Memory B cell (primary cell): ENCODE measurements at places on chromosomes 11 and 22.

DNA sequence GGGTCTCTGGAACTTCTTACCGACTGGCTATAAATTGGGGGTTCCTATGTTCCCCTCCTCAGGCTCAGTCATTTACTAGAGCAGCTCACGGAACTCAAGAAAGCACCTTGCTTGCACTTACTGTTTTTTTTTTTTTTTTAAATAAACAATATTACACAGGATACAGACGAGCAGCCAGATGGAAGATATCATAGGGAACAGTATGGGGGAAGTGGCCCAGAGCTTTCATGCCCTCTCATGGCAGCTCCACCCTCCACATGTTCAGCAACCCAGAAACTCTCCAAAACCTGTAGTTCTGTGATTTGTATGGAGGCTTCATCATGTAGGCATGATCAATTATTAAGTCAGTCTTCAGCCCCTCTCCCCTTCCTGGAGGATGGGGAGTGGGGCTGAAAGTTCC is 7.5 kb downstream of the UVRAG start:
- no peak for DNase-seq
- H3K36me3 ChIP-seq = peaks cover 21% of the 10 kb centered on the region
- peak overlapping the region; percentile 52 for H3K4me3 ChIP-seq
- peak overlapping the region; percentile 94 for H3K27ac ChIP-seq
- H3K4me1 ChIP-seq = peaks cover 48% of the 10 kb centered on the region

DNA sequence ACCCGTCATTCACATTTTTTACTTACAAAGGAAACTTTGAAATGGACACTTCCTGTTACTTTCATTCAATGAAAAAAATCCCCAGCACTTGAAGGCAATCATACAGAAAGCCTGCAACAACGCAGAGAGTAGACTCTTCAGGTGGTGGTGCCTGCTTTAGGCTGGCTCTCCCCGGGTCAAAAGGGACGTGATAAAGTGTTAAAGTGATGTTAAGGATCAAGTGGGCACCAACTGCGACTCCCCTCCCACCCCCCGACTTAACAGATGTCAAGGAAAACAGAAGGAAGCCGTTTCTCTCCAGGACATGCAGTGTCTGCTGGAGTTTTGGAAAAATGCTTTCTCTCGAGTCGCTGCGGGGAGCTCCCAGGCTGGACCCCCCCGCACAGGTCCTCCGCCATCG is 414 bp upstream of the PNPLA3 start:
- peaks cover 23% of the 10 kb centered on the region for H3K27me3 ChIP-seq
- no peak for DNase-seq
- no peak overlapping the region for H3K27ac ChIP-seq
- peaks cover 1% of the 10 kb centered on the region for H3K36me3 ChIP-seq

DNA sequence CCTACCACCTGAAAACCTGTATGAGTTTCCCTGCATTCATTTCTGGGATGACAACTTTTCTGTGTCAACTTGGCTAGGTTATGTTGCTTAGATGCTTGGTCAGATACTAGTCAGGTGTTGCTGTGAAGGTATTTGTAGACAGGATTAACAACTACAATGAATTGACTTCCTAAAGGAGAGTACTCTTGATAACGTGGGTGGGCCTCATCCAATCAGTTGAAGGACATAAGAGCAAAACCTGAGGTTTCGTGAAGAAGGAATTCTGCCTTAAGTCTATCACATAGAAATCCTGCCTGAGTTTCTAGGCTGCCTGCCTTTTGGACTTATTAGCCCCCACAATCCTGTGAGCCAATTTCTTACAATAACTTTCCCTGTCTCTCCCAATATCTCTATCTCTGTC is 81.2 kb upstream of the TBCEL start:
- H3K27me3 ChIP-seq = peaks cover 22% of the 10 kb centered on the region
- no peak overlapping the region for H3K4me3 ChIP-seq
- H3K36me3 ChIP-seq = peaks cover 10% of the 10 kb centered on the region
- DNase-seq = no peak
- no peak overlapping the region for H3K27ac ChIP-seq
- H3K4me1 ChIP-seq = no peaks in the 10 kb centered on the region

GRCh38 chr11:126647735-126648134 is 292.2 kb downstream of the ST3GAL4 start:
- no peak for DNase-seq
- no peak overlapping the region for H3K4me3 ChIP-seq
- no peaks in the 10 kb centered on the region for H3K36me3 ChIP-seq
- no peak overlapping the region for H3K27ac ChIP-seq
- H3K27me3 ChIP-seq = no peaks in the 10 kb centered on the region

GRCh38 chr11:76161261-76161961 is 44.9 kb downstream of the WNT11 start:
- H3K27me3 ChIP-seq = peaks cover 14% of the 10 kb centered on the region
- H3K4me3 ChIP-seq = no peak overlapping the region
- H3K36me3 ChIP-seq = no peaks in the 10 kb centered on the region
- peaks cover 2% of the 10 kb centered on the region for H3K4me1 ChIP-seq
- no peak overlapping the region for H3K27ac ChIP-seq

DNA sequence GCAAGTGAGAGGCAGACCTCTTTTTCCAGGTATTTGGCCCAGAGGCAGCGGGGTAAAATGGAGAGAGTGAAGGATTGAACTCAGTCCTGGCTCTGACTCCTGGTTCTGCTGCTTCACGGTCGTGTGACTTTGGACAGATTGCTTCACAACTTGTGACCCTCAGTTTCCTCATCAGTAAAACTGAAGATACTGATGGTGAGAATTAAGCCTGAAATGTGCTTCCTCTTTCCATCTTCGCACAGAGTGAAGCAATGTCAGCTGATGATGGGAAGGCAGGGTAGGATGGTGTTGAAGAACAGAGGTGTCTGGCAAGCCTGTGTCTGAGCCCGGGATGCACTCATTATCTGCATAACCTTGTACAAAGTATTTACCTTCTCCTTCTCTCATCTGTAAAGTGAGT is 59.0 kb downstream of the UBASH3B start:
- no peaks in the 10 kb centered on the region for H3K27me3 ChIP-seq
- peaks cover 27% of the 10 kb centered on the region for H3K4me1 ChIP-seq
- no peaks in the 10 kb centered on the region for H3K36me3 ChIP-seq
- no peak for DNase-seq
- peak overlapping the region; percentile 92 for H3K27ac ChIP-seq

- peaks cover 24% of the 10 kb centered on the region for H3K27me3 ChIP-seq
- no peaks in the 10 kb centered on the region for H3K36me3 ChIP-seq
- H3K4me1 ChIP-seq = peaks cover 24% of the 10 kb centered on the region
- peak overlapping the region; percentile 60 for H3K4me3 ChIP-seq
These were observed 49.2 kb downstream of the GRAMD1B start for GRCh38 chr11:123479048-123479837.

GRCh38 chr22:17264321-17265052 is 45.3 kb upstream of the ADA2 start:
- no peak overlapping the region for H3K4me3 ChIP-seq
- no peak overlapping the region for H3K27ac ChIP-seq
- H3K4me1 ChIP-seq = peaks cover 3% of the 10 kb centered on the region
- no peaks in the 10 kb centered on the region for H3K36me3 ChIP-seq
- no peaks in the 10 kb centered on the region for H3K27me3 ChIP-seq
- no peak for DNase-seq

- no peak overlapping the region for H3K27ac ChIP-seq
- no peak for DNase-seq
- no peaks in the 10 kb centered on the region for H3K36me3 ChIP-seq
- peaks cover 4% of the 10 kb centered on the region for H3K4me1 ChIP-seq
- peaks cover 8% of the 10 kb centered on the region for H3K27me3 ChIP-seq
- no peak overlapping the region for H3K4me3 ChIP-seq
These were observed 16.7 kb upstream of the SYT12 start for GRCh38 chr11:67006029-67006884.
